Stimulated activated CD8-positive, alpha-beta memory T cell treated with anti-CD3 and anti-CD28 coated beads, Interleukin-7, amount 100 ng/mL, for 48 hours (primary cell): ENCODE measurements at places on chromosomes 4 and X.

DNA sequence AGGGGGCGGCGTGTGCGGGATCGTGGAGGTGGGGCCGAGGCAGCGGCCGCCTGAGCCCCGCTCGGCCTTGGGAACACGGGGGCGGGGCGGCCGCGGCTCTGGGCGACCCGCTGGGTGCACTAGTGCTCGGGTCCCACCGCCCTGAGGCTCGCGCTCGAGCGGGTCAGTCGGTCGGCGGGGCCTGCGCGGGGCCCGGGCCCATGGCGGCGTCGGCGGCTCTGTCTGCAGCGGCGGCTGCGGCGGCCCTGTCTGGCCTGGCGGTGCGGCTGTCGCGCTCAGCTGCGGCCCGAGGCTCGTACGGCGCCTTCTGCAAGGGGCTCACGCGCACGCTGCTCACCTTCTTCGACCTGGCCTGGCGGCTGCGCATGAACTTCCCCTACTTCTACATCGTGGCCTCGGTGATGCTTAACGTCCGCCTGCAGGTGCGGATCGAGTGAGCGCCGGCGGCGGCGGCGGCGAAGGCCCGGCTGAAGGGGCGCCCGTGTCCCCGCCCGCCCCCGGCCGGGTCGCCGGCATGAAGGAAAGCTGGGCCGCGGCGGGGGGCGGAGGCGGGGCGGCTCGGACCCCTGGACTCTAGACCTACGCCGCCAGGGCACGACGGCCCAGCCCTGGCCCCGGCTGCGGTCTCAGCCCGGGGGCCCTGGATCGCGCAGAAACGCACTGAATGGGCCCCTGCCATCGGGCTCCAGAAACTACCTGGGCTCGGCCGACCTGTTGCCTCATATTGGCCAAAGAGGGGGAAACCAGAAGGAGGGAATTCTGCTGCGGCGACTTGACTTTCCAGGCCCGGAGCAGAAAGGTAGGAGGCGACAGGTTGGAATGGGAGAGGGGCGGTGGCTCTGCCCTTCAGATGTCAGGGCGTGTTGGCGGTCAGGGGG, at the start of gene SMIM10L2A:
TSS of gene SMIM10L2A (plus strand) at position 13 of the 878 bp plus-strand sequence. CDS start at position 201, 188 bp downstream.
- DNase-seq: no peak

GRCh38 chr4:166078383-166078782, 205.3 kb downstream of the TLL1 start:
- DNase-seq: no peak

DNA sequence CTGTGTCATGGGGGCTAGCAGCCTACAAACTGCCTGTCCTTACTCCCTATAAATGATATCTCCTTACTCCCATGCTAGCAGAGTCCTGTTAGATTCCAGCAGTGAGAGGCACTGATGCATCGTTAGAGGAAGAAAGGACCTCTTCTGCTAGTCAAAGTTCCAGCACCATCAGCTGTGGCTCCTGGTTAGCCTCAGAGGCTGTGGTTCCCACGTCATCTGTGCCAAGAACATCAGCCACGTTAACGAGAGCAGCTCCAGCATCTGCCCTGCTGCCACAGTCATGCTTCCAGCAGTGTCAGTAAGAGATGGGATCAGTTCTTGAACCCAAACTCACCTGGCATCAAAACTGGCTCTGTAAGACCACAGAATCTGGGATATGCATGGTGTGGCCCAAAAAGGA, 88.5 kb downstream of the SLC2A9 start:
- DNase-seq: no peak

DNA sequence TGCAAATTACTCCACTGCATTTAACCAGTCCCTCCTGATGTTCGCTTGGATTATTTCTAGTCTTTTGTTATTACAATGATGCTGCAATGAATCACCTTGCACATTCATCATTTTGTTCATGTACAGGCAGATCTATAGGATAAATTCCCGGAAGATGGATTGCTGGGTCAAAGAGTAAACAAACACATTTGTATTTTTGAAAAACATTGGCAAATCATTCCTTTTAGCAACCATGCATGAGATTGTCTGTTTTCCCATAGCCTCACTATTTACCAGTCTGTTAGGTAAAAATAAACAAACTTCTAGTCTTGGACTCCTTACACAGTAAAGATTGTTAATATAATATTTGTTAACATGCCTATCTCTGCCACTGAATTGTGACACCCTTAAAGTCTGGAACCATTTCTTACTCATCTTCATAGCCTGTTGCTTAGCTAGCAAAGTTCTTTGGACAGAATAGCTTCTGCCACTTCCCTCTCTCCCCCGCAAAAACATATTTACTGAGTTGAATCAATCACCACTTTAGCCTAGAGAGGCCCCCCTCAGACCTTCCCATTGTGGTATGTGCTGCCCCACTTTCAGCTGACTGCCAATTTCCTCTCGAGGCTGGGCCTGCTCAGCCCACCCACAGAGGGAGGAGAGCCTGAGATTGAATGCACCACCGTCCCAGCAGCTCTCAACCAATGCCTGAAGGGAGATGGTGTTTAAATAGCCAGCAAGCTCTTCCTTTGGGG, 108.4 kb upstream of the ATXN3L start:
- peak; percentile 8 for DNase-seq

GRCh38 chr4:175637762-175638161, 174.3 kb downstream of the GPM6A start:
- DNase-seq: no peak

DNA sequence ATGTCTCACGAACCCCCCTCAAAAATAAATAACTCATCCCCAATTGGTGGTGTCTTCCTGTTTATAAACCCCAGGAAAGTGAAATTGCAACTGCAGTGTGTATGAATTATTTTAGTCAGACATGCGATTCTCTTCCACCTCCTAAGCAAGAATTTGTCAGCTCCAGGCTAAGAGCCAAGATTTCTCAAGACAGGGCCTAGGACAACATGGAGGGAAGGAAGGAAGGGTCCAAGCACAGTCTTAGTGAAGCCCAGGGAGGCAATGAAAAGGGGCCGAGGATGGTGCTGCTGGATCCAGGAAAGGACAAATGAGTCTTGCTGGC, 20.0 kb downstream of the SH3KBP1 start:
- no peak for DNase-seq

GRCh38 chrX:20066968-20067708, 49.6 kb downstream of the MAP7D2 start:
- no peak for DNase-seq

GRCh38 chr4:54625391-54625790, 32.4 kb upstream of the KIT start:
- no peak for DNase-seq

DNA sequence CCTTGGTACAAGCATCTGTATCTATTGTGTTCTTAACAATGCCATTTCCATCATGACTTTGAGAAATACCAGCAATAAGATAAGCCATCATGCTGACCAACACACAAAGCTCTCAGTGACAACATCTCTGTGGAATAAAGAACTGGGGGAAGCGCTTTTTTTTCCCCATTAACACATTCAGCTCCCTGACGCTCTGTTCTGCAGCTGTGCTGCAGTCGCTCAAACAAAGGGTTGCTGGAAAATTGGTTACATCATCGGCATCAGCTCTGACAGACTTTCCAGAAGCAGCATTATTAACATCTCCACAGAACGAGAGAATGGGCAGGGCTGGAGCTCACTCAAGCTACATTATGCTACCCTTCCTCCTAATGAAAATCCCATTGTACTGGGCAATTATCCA, 39.9 kb downstream of the DCX start:
- DNase-seq: no peak

DNA sequence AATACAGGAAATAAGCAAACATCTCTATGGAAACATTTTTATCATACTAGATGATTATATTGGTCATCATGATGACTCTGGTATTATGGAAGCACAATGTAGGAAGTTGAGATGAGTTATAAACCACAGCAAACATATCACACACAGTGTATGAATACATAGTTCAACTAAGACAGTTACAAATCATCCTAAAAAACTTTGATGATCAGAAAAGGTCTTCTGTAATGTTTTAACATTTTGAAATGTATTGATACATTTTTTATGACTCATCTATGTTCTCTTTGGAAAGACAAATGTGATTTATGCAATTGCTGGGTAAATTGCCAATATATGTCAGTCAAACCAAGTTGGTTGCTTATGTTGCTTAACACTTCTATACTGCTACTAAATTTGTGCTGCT, 4.8 kb downstream of the CXCL3 start:
- no peak for DNase-seq

DNA sequence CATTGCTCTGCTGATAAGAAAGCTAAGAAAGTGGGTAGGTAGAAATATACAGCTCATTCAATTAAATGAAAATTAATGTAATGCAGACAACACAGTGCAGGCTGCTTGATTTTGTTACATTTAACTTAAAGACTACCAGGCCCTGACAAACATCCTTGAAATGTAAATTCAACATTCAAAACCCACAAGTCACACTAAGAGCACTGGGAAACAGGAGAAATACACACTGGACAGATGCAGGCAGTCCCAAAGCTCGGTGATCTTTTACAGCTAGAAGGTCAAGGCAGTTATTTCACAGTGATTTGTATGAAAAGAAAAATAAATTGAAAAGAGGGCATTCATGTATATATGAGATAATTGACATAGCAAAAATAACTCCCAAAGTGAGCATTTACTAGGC, 94.3 kb upstream of the PLAC1 start:
- DNase-seq: no peak

DNA sequence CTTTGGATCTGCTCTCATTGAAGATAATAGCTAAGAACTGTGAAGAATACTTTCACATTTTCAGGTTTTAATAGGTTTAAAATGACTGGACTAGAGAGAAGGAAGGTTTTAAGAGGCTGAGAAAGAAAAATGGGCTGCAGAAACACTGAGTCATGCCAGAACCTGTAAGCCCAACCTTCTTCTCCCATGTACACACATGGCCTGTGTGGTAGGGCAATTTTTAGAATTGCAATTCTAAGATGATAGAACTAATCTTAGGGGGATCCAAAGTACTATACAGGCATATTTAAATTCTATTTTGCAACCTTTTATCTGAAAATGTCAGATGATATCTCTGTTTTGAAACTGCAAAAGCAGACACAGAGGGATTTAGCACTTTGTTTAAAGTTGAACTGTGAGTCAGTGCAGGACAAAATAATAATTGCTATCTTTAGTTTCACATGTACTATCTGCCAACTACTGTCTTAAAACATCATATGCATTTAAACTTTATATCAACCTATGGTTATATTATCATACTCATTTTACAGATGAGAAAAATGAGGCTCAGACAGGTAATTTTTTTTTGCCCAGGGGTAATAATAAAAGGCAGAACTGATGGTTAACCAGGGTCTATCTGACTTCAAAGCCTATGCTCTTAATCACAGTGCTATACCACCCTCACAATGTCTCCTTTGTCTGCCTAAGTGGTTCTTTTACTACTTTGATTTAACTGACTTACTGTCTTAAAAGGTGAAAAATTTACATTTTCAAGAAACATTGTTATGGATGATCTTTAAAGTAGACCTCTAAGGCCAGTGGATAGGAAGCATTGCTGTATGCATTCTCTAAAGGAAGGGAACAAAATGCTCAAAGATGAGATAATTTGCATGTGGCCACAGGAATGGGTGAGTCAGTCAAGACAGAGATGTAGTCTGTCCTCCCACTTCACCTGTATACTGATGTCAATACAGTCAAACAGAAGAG, 4.3 kb downstream of the TMPRSS11E start:
- no peak for DNase-seq

GRCh38 chr4:128323401-128323800, 35.8 kb upstream of the PGRMC2 start:
- no peak for DNase-seq

- no peak for DNase-seq
Observed at GRCh38 chr4:70954032-70954431, 39.4 kb upstream of the DCK start.

DNA sequence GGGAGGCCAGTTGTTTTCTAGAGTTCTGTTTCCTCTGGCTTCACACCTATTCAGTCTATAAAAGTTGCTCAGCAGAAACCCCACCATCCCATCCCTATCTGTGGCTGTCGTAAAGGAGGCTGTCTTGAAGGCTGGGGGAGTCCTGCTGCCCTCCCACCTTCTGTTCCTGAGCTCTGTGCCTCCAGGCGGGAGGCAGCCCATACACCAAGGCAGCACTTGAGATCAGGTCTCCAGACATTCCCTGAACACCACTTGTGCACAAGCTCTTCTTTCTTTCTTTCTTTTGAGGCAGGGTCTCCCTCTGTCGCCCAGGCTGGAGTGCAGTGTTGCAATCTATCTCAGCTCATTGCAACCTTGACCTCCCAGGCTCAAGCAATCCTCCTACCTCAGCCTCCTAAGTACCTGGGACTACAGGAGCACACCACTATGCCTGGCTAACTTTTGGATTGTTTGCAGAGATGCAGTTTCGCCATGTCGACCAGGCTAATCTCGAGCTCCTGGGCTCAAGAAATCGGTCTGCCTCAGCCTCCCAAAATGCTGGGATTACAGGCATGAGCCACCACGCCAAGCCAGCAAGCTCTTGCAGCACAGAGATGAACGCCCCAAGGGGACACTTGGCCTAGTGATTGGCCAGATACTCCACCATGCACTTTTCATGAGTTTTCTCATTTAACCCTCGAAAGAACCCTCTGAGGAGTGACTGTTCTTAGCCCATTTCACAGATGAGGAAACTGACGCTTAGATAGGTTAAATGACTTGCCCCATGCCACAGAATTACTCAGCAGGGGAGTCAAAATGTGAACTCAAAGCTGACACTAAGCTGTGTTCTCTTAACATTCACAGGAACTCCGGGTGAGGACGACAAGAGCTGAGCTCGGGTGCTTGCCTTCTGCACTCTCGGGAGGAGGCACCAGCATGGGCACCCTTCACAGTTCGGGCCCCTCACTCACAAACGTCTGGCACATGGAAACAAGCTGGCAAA, 55.8 kb upstream of the ENPP6 start:
- no peak for DNase-seq

DNA sequence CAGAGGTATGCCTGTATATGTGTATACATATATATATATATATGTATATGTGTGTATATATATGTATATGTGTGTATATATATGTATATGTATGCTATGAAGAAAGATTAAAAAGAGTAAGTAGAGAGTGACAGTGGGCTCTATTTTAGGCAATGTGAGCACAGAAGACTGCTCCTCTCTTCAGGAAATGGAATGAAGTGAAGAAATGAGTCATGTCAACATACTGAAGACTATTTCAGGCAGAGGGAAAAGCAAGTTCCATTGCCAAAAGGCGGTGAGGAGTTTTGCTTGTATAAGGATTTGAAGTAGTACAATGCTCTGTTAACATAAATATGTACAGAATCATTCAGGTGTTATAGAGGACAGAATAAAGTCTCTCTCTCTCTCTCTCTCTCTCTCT, 773.2 kb upstream of the FTHL17 start:
- no peak for DNase-seq
